ENCODE measurements at places on chromosomes 5 and 9. TPM values are rescaled to one million over a fixed set of nuclear protein-coding genes. Genes with fewer than 3 reads are reported as not detected.
A peak's percentile ranks its signal among the peaks of the same experiment; 100 is the strongest.

Gene RAPGEF6
- total RNA-seq, result 43.9 TPM

- DNase-seq, result no peak
These were observed 34.1 kb upstream of the FIBCD1 start for GRCh38 chr9:130972957-130973685.

GRCh38 chr9:21711504-21711903 lies 90.9 kb upstream of the MTAP start:
- DNase-seq, result no peak

- no peak for DNase-seq
These were observed 315.7 kb downstream of the MCTP1 start for GRCh38 chr5:94969174-94969573.

DNA sequence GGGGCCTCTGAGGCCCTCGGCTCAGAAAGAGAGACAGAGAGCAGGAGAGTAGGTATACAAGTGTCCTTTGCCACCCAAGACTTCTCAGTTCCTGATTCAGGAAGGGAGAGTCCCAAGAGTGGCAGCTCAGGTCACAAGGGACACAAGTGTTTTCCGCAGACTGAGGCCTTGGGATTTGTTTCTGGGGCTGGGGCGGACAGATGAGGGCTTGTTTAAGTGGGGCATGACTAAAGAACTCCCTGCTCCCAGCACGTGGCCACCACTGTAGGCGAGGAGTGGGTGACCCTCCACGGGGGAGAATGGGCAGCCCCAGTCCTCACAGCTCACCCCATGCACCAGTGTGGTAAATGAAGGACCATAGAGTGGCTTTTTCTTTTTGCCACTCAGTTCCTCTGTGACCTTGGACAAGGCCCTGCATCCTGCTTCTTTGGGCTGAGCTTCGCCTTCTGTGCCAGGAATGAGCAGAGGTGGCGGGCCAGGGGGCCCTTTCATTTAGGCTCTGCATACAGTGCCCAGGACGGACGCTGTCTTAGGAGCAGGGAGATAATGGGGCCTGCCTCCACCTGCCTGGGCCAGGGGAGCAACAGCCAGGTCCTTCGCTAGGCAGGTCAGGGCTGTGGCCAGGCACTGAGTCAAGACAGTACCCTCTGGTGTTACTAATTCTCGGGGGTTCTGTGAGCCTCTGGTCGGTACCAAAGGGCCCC lies 50.8 kb downstream of the AMBP start:
- no peak for DNase-seq

- DNase-seq, result no peak
These were observed 232.5 kb downstream of the GABRB2 start for GRCh38 chr5:161314033-161314432.

Gene STPG3
- total RNA-seq, result not detected

- peak; percentile 95 for DNase-seq
These were observed at the start of gene PLGRKT for GRCh38 chr9:5437254-5438216. PLGRKT (minus strand) TSS chr9:5437925; CDS start chr9:5431977, 5,948 bp downstream.

DNA sequence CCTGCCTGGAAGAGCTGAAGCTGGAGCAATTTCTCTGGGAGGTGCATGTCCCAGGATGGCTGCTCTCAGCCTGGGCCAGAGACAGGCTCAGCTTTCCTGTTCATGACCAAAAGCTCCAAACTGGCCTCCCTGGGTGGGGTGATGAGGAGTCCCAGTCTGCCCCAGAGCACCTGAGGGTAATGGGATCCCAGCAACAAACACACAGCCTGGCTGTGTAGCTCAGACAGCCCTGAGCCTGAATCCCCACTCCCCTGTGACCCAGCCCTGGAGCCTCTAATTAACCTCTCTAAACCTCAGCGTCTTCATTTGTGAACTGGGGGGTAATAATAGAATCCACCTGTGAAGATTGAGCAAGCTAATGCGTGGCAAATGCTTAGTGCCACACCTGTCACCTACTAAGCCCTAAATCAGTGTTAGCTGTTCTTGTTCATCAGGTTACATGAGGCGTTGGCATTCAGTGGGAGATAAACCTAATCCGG lies 67.5 kb downstream of the HSPA4 start:
- no peak for DNase-seq

- no peak for DNase-seq
These were observed 663.6 kb upstream of the RIOK2 start for GRCh38 chr5:97846643-97847042.

Gene CCNO
- not detected for total RNA-seq

DNA sequence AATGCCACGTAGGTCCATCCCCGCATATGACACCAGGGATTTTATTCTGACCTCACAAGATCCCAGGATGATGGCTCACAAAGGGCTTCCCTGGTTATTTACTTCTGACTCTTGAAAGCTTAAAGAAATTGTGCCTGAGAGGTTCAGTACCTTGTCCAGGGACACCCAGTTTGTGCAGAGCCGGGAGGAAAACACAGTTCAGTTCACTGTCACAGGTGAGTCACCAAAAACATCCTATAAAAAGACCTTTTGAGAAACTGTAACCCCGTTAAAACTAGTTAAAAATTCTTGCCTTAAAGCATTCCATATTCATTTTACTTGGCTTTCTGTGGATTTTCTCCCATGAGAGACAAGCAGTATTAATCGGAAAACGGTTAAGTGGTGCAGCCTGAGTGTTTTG lies 56.6 kb downstream of the ZNF510 start:
- DNase-seq, result no peak

DNA sequence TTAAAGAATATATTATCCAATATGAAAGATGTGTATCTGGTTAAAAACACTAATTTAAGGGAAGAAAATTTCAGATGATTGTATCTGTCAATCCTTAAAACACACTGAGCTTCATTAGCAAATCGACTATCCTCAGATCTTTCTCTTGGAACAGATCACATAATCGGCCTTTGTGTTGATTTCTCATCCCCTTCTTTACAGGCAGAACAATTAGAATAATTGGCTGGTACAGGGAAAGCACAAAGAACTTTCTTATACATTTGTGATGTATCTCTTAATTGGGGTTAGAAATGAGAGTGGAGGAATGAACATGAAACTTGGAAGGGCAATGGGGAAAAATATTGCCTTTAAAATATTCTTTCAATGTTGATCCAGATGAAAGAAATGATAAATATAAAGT lies 662.1 kb downstream of the TLE4 start:
- DNase-seq, result no peak

Gene GLIPR2
- total RNA-seq, result 53.9 TPM

- DNase-seq, result no peak
These were observed 258.7 kb downstream of the TRIM32 start for GRCh38 chr9:116945817-116946216.

Gene OR1L4
- not detected for total RNA-seq

DNA sequence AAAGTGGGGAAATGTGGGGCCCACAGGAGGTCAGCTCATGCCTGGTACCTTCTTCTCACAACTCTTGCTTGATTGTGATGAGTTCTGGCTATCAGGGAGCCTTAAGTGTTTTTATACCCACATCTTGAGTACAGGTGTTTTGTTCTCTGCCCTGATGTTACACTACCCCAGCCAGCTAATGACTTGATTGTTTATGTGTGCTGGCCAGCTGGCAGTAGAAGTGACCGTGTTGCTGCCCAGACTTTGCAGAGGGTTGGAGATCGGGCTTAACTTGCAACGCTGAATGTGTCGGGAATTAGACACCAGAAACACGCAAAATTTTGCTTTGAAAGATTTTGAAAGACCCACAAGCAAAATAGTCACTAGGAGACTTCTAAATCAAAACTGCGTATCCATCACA lies 16.9 kb upstream of the ZDHHC11B start:
- DNase-seq, result no peak

Gene GARIN3
- not detected for total RNA-seq

Gene CD72
- total RNA-seq, result 5.4 TPM

GRCh38 chr9:8282535-8282934 lies 483.0 kb upstream of the DMAC1 start:
- DNase-seq, result no peak

GRCh38 chr5:53642061-53642460 lies 81.6 kb downstream of the NDUFS4 start:
- DNase-seq, result no peak

Gene SH2D3C
- total RNA-seq, result 67.9 TPM

Gene GPX8
- not detected for total RNA-seq

DNA sequence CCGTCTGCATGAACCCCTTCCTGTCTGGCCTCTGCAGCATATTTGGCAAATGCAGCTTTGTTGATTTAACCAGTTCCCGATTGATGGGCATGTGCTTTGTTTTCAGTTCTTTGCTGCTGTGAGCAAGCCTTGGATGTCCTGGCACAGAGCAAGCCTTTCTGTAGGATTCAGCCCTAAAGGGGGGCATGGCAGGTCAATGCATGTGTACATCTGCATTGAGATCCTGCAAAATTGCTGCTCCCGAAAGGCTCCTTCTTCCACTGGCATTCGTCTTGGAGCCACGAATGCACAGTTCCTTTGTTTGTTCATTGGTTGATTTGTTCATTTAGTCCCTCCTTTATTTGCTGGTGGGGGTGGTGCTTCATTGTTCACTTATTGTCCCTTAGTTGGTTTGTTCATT lies 34.8 kb downstream of the COL5A1 start:
- DNase-seq, result no peak

GRCh38 chr5:14142202-14142826 lies 828 bp upstream of the TRIO start:
- DNase-seq, result no peak

Gene NIM1K
- 0.50 TPM for total RNA-seq

DNA sequence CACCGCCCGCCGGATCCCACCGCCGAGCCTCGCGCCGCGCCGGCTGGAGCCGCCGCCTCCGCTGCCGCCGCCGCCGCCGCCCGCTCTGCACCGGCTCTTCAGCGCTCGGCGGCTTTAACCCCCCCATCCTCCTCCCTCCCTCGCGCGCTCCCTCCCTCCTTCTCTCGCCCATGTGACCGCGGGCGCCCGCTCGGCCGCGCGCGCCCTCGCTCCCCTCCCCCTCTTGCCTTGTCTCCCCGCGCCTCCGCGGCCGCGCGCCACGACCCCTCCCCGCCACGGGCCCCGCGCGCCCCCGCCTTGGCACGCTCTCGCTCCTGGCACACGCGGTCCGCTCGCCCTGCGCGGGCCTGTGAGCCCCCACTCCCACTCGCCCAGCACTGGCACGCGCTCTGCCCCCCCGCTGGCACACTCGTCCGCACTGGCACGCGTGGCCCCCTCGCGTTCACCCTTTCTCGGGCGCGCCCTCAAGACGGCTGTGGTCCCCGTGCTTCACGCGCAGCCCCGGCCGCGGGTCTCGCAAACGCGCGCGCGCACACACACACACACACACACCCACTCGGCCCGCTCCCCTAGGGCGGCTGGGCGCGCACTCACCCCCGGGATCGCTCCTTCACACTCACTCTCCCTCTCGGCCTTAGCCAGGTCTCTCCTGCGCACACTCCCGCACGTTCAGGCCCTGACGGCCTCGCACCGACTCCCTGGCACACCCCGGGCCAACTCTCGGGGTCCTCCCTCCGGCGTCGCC lies at the start of gene CNTFR:
Gene CNTFR, minus strand, starts transcription at position 89 of the 745 bp plus-strand sequence. CDS start 20,743 bp downstream, outside the sequence.
- DNase-seq, result no peak

Gene IFNA13
- total RNA-seq, result not detected

DNA sequence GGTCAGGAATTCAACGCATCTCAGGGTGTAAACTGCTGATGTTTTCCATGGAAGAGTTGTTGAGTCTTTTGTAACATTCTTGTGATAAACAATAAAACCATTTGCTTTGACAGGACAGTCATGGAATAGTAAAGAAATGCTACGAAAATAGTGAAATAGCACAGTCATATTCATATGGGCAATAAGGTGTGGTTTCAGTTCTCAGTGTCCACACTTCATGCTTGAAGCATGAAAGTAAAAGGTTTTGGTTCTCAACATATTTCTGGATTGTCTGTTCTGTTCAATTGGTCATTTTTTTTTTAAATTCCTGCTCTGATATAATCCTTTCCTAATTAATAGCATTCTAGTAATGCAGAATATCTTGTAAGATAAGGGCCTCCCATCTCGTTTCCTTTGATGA lies 467.6 kb upstream of the ZNF608 start:
- no peak for DNase-seq

DNA sequence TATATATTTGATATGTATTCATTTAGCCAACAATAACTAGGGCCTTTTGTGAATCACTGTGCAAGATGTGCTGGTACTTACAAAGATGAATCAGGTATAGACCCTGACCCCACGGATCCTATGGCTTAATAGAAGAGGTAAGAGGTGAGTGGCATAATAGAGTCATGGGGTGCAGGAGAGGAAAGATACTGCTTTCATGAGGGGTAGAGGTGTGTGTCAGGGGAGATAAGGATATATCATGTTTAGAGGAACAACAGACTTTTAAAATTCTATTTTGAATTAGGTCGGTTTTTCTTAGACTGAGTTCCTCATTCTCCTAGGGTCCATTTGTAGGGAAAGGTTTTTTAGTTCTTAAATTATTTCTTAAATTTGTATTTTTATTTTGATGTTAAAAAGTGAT lies 27.8 kb downstream of the ZCCHC7 start:
- DNase-seq, result no peak

Gene CAVIN4
- 0.12 TPM for total RNA-seq

DNA sequence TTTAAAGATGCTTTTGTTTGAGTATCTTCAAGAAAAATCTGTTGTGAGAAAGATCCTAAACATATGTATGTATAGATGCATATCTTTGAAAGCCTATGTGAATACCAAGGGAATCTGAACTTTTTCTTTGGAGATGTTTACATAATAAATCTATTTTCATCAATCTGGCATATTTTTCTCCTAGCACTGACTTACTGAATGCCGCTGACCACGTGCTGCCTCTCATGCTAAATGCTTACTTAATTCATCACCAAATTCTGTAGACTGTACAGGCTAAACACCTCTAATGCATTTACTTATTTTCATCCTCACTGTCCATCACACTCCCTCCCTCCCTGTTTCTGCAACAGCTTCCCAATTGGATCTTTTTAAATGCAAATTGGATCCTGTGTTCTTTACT lies 566.2 kb upstream of the WWC1 start:
- DNase-seq, result no peak

- DNase-seq, result no peak
These were observed 96.8 kb upstream of the GNA14 start for GRCh38 chr9:77744841-77745430.

GRCh38 chr5:80346055-80346454 lies 26.3 kb downstream of the SPZ1 start:
- DNase-seq, result peak; percentile 43

DNA sequence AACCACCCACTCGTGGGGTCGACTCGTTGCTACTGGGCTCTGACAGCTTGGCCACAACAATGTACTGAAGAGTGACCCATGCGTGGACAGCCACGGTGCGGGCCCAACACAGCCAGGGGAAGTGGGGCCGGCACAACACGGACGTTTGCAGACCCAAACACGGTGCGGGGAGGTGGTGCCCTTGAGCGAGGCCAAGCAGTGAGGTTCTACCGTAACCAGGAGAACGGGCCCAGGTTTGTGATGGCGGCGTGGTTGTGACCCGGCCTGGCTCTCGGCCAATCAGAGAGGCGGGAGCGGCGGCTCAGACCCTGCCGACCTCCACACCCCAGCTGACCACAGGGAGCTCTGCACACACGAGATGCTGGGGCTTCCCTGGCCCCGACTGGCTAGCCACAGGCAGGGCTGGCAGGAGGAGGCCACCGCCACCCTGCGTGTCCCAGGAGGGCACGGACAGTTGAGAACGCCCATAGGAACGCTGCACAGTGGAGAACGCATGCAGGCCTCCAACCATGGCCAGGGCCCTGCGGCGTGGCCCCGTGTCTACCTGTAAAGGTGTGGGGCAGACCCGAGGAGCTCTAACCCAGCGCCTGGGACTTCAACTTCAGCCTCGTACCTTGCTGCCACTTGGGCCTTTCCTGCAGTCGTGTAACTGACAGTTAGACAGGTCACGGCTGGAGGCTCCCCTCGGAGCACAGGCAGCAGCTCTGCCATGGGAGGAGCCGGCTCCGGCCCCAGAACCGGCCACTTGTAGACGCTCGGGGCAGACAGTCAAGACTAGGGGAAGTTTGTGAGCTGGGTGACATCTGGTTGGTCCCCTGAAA lies 13.7 kb downstream of the BRD3 start:
- DNase-seq, result no peak

GRCh38 chr5:169590602-169591001 lies 7.0 kb downstream of the SPDL1 start:
- DNase-seq, result no peak
